Stimulated activated CD4-positive, alpha-beta T cell treated with anti-CD3 and anti-CD28 coated beads, Interleukin-1b, Interleukin-23, amount 100 ng/mL, for 48 hours (primary cell): ENCODE measurements at places on chromosomes 16 and 17.

DNA sequence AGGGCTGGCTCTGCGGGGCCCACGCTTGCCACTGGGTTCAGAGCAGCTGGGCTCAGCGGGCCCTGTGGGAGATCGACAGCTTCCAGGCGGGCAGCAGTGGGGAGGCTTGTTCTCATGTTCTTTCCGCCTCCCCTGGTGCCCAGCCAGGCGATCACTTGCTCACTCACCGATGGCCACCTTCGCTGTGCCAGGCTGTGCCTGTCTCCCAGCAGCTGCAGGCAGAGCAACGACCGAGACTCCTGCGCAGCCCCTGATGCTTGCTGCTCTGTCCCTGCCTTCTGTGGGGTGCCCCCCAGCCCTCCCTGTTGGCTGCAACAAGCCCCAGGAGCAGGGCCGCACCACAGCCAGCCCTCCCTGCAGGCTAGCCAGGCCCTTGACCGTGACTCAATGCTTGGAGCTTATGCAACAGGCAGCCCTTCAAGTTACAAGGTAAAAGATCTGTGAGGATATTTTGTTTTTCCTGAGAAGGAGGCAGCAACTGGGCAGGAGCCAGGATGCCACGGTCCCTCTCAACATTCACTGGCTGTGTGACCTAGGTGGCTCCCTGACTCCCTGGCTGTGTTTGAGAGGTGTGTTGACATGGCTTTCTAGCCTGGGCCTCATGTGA lies 9.6 kb upstream of the SPNS2 start:
- no peak for DNase-seq

- no peak for DNase-seq
These were observed 8.3 kb downstream of the UBE2G1 start for GRCh38 chr17:4358154-4358553.

DNA sequence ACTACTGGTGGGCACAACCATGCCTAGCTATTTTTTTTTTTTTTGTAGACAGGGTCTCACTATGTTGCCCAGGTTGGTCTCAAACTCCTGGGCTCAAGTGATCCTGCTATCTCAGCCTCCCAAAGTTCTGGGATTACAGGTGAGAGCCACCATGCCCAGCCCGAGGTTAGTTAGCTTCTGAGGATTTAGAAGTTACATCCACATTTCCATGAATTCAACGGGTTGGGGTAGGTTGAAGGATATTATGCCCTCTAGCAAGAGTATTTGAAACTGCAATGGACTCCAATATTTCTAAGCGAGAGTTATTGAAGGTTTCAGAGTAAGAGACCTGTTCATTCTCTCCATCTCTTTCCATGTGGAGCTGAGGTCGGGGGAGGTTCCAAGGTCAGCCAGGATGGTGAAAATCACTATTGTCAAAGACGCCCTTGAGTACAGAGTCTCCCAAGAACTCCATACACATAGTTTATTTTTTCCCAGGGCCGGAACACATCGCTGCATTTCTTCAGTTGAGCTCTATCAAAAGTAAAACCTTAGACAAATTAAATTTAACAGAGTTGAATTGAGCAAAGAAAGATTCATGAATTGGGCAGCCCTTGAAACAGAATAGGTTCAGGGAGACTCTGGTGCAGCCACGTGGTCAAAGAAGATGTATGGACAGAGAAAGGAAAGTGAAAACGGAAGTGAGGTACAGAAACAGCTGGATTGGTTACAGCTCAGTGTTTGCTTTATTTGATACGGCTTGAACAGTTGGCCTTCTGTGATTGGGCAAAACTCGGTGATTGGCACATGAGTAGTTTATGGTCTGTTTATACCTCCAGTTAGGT lies 19.0 kb upstream of the ITPRIPL2 start:
- DNase-seq = no peak

DNA sequence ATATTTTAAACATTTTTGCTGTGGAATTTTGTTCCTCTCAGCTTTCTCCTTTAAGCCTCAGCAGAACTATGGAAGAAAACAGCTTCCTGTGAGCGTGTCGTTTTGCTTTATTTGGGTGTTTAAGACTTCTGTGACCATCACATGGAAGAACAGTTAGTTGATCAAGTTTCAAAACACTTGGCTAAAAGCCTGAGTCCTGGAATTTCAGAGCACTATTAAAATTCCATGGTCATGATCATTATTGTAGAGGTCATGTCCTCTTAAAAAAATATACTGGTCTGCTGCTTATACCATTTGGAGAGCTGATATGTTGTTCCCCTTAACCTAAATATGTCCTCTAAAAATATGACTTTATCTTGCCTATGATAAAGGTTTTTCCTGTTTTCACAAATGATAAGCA lies 12.6 kb upstream of the CDR2 start:
- no peak for DNase-seq

DNA sequence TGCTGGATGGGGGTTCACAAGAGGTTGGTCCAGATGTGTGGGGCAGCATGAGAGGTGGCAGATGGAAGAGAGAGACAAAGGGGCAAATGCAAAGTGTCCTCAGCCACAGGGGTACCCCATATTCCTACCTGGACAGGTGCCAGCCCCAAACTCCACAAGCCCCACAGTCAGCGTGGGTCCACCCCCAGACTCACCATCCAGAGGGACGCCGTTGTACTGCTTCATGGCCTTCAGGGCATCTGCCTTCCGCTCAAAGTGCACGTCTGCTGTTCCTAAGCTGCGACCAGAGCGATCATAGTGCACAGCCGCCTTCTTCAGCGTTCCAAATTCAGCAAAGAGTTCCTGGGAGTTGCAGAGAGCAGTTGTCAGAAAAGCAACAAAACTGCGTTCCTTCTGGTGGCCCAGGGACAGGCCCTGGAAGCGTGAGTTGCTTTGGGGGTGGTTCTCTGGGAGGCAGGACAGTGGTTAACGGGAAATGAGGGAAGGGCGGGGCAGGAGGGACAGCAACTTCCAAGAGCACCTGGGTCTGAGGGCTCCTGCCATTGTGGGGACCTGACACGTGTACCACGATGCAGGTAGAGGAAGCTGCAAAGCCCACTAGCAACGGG lies 2.3 kb downstream of the ALYREF start:
- no peak for DNase-seq

DNA sequence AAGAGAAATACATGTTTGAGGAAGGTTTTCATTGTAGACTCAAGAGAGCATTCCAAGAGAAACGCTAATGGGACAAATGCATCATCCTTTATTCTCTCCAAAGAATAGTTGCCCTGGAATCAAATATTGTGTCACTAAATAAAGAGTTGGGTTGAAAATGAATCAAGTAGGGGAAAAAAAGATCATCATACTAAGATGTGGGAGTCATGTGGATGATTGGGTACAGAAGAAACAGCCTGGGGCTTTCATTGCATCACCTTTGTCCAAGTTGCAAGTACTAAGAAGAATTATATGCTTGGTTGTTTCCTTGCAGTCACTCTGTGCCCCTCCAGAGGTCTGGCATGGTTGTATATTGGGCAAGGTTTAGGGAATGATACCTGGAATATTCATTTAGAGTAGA lies 658.9 kb downstream of the TOX3 start:
- no peak for DNase-seq

- no peak for DNase-seq
These were observed 25.1 kb downstream of the CASKIN2 start for GRCh38 chr17:75490173-75490743.

- DNase-seq = no peak
These were observed 16.5 kb upstream of the ZFHX3 start for GRCh38 chr16:73064212-73064993.

DNA sequence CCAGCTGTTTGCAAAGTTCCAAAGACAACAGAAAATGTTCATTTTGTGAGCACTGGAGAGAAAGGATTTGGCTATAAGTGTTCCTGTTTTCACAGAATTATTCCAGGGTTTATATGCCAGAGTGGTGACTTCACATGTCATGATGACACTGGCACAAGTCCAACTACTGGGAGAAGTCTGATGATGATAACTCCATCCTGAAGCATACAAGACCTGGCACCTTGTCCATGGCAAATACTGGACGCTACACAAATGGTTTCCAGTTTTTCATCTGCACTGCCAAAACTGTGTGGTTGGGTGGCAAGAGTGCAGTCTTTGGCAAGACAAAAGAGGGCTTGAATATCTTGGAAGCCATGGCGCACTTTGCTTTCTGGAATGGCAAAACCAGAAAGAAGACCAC lies 385.0 kb downstream of the CDH11 start:
- DNase-seq = no peak

DNA sequence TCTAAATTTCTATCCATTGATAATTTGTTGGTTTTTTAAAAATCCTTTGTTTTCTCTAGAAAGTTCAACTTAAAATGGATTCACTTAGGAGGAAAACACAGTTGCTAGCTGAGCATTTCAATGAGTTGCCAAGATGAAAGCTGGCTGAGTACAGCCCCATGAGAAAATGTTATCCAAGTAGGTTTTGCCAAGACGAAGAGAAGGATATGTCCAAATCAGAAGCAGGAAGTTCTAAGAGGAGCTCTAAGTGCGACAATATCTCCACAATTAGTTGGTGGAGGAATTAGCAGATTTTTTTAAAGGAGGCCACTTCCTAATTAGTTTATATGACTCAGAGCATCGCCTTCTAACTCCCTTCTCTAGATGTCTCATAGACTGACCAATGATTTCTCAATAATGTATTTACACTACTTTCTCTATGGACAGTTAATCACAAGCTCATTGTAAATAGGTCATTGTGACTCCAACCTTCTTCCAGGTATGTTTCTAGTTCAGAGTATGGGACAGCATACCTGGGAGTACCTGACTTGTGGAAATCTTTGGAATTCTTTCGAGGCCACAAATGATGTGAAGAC lies 873.3 kb upstream of the SOX9 start:
- no peak for DNase-seq

DNA sequence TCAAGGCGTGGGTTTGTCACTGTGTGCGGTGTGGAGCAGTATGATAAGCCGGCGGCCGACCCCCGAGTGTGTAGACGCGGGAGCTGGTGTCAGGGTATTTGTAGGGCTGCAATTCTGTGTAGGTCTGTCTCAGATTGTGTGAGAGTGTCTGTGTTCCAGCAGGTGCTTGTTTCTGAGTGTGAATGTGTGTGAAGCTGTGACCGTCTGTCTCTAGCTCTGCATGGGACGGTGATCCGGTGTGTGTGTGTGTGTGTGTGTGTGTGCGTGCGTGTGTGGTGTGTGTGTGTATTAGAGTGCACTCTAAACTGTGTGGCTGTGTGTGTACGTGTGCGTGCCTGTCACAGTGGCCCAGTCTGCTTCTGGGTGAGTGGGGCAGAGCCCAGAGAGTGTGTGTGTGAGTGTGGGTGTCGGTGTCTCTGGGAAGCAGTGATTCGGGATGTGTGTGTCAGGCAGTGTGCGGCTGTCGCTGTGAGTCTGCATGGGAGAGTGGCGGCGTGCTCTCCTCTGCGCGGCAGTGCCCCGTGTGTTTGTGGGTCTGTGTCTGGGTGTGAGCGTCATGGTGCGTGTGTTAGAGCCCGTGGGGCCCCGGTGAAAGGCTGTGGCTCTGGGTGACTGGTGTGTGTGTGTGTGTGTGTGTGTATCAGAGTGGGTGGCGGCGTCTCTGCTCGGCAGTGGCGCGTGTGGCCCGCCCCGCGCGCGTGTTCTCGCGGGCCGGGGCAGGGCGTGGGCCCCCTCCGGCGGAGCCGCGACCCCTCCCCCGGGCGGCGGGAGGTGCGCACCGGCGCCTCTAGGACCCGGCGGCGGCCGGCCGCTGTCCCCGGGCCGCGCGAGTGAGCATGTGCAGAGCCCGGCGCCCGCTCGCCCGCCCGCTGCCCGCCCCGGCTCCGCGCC lies at the start of gene WSCD1:
WSCD1 (plus strand) TSS at position 841 of the 891 bp plus-strand sequence. CDS start 10,280 bp downstream, outside the sequence.
- DNase-seq = no peak

DNA sequence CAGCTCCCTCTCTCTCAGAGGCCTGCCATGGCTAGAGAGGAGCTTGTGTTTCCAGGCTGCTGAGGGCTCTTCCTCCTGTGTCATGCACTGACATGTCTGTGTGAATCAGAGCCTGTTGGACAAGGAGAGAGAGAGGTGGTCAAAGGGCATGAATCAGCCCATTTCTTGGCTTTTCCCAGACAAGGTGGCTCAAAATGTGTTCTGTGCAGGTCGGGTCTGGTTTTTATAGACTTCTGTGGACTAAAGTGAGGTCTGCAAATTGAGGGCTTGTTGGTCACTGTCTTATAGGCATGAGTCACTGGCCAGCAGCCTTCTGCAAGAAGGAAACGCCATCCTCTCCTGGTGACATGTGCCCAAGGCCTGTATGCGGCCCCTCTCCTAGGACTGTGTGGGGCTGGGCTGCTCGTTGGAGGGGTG lies 97.9 kb downstream of the FOXL1 start:
- DNase-seq = no peak

DNA sequence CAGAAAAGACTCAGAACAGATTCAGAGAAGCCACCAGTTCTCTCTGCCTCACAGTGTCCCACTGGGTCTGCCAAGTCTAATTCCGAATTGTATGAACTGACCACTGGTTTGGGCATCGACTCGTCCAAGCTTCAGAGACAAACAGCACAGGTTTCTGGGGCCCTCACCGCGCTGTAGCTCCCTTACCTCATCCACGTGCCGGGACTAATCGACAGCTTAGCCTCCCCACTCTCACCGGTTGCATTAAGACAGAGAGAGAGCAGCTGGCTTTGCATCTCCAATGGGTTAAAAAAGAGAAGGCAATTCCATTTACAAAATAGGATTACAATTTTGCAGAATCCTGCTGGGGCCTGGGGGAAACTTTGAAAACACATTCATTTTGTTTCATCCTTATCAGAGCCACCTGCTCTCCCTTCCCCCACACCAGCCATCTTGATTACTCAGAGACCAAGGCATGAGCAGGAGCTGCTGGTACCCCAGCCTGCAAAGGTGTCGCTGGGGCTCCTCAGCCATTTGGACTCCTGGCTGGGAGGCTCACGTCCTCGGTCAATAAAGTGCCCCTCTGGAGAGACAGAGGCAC lies 95.3 kb upstream of the RPL38 start:
- DNase-seq = no peak

- no peak for DNase-seq
These were observed 10.5 kb downstream of the PELP1 start for GRCh38 chr17:4693416-4693815.

DNA sequence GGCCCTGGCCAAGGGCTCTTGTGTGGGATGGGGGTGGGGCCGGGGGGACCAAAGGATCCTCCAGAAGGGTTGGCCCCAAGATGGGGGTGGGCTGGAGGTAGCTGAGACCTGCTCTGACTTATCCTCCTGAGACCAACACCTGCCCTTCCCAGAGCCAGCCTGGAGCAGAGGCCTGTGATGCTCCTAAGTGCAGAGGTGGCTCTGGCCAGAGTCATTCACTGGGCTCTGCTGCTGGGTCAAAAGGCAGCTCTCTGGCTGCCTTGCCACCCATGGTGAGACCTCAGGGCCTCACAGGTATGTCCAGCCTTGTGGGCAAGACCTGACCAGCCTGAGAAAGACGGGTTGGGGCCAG lies 393 bp downstream of the SERPINF2 start:
- DNase-seq = no peak

GRCh38 chr16:67399749-67400704 lies 6.7 kb upstream of the TPPP3 start:
- DNase-seq = no peak

DNA sequence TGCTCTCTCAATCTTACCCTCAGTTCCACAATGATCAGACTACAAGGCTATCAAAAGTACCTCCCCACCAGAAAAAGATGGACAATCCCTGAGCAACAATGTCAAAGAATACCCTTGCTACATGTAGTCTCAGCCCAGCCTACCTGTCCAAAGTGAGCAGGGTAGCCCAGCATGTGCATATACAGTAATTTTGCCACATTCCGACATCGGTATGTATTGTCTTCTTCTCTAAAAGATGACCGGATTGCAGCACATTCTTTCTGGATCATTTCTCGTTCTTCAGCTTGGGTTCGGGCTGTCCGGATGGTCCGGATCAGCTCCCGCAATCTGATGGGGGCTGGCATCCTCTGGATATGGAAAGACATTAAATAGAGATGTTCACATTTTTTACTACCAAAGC lies 19.5 kb downstream of the AP1G1 start:
- DNase-seq = no peak
